Suppressor macrophage (primary cell): ENCODE measurements at places on chromosomes 6 and 20.

DNA sequence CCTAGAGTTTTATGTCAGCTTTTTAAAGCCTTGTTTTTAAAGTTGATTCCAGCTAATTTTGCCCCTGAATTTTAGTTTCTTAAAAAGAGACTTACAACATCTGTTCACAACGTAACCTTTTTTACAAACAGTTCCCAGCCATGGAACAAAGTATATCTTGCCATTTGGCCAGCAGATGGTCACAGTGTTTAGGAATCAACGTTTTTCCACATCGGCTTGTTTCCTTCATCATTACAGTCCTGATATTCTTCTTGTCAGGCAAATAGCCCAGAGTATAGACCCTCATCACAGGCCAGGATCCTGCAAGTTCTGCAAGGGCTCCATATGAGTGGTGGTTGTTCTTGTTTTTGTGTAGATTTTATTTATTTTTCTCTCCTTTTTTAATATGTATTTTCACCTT lies 341.7 kb upstream of the HTR1E start:
- DNase-seq, result no peak

DNA sequence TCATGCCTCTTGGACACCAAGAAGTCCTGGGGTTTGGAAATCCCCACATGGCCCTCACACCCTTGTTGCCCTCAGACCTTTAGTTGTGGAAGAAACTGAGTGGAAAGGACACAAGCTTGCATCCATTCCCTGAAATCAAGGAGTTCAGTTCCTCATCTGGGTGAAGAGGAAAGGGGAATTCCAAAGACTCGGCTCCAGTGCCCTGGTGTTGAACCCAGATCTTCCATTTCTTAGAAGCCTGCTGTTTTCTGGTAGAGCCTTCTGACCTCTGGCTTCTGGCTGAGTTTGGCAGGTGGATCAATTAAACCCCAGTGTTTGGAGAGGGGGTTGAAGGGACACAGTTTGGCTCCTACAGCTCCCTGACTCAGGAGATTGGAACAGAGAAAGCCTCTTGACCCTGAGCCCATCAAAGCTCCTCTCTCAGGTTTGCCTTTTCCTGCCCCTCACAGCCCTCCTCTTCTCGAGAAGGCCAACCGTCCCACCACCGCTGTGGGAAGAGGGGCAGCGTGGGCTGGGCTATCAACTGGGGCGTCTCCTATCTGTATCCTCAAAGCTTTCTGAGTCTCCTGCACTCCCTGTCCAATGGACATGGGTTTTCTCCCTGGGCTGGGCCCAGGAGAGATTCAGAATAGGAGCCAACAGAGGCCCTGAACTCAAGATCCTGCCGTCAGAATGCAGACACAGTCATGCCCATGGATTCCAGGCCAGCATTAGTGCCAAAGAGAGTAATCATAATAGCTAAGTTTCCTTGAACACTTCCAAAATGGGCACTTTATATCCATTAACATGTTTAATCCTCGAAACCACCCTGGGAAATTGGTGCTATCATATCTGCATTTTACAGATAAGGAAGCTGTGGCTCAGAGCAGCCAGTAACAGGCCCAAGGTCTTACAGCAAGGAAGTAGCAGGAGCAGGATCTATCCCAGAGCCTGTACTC lies 146.2 kb downstream of the VEGFA start:
- peak; percentile 70 for DNase-seq

DNA sequence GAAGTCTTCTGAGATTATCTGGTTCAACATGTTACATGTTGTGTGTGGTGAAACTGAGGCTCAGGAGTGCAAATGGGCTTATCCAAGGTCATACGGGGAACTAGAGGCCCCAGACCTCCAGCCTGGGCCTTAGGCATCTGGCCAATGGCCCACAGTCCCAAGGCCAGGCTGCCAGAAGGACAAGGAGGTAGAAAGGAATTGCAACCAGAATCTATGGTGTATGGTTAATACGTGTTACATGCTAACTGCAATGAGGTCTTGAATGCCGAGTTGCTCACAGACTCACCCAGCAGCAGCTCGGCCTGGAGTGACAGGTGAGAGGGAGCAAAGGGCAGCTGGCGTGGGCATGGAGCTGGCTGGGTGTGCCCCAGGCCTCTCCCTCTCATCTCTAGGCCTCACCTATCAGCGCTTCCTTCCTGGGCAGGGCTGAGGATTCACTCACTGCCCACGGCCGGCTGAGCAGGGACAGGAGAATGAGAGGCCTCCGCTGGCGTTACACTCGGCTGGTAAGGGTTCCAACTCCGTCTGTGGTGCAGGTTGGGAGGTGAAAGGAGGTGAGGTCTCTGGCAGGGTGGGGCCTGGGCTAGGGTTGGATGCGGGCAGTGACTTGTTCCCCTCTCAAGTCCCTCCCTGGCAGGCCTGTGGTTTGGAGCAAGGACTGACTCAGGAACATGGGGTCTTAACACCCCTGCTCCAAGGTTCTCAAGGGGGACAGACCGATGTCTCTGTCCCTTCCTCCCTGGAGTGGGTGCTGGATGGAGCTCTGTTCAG lies at the start of gene TLDC2:
Gene TLDC2 (plus strand): TSS at position 437 of the 771 bp plus-strand sequence. CDS start 37 bp downstream, at position 474.
- no peak for DNase-seq

DNA sequence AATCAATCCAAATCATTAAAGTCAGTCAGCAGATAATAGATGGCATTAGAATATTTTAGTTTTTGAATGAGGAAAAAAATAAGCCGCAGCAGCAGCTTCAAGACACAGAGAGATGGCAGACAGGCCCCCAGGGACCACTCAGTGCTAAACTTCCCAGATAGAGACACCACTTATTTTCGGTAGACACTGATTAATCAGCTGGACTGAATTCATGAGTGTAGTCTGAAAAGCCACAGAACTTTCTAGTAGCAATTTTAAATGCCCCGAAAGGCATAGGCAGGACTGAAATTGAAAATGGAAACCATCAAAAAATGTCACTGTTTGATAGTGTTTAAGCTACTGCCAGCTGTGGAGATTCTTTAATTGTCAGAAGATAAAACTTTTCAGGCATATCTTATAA lies 3.1 kb upstream of the CLDN20 start:
- DNase-seq, result no peak

GRCh38 chr6:133407320-133408100 lies 166.4 kb downstream of the EYA4 start:
- no peak for DNase-seq

DNA sequence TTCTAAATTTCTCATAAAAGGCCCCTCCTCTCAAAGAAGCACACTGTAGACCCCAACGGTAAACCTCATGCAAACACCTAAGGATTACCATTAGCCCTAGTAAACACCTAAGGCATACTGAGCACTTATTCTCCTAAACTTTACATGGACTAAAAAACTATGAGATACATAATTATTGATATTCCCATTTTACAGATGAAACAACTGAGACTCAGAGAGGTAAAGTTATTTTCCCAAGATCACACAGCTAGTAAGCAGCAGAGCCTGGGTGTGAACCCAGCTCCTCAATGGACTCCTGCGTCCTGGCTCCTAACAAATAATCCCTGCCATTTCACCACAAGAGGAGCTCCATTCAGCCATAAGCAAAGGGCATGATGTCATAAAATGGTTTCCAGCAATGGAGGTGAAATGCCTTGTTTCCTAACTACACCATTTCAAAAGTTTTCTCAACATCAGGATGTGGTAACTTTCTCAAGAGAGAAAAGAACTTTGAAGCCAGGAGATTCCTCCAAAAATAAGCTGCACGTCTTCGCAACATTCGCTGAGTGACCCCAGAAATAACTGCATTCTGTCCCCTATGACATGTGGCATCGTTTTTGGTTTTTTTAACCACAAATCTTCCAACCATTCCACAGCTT lies 4.1 kb downstream of the ATP9A start:
- no peak for DNase-seq

- DNase-seq, result peak; percentile 53
These were observed 118.9 kb downstream of the QKI start for GRCh38 chr6:163533443-163533842.

DNA sequence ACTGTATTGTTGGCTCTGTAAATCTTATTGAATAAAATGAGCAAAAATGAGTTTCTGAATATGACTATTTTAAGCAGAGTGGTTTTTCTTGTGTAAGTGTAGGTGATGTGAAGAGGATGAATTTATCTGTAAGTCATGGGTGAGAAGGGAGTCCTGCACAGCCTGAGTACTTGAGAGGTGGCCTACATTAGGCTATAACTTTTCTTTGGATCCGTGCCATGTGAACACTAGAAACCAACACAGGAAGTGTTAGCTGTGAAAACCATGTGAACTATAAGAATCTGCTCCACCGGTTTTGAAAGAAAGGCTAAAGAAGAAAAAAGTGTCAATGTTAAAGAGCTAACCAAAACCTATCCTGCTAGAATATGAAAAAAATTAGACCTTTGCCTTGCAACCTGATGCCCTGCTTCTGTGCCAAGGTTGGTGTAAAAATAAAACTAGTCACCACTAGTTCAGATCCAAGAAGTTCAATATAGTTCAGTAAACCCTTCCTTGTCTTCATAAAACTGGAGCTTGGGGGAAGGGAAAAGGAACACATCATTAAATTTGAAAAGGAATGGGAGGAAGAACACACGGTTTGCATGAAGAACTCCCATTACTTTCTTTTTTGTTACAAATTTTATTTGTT lies 21.3 kb downstream of the PLCB1 start:
- no peak for DNase-seq

GRCh38 chr6:128156321-128157111 lies 255.7 kb upstream of the THEMIS start:
- DNase-seq, result peak; percentile 19

DNA sequence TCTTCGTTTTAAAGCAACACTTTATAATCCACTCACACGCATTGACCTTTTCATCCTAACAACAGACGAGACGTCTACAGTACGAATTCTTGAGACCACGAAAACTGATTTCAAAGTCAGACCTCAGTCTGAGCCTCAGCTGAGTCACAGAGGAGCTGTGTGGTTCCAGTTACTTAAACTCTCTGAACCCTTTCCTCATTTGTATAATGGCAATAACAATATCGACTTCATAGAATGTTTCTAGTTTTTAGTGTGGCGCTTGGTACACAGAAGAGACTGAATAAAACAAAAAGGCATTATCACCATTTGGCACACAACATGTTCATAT lies 236.9 kb downstream of the ATXN1 start:
- DNase-seq, result no peak

GRCh38 chr20:33163856-33164762 lies 3.9 kb upstream of the BPIFA2 start:
- DNase-seq, result no peak

GRCh38 chr6:40972190-40972589 lies 66.8 kb downstream of the UNC5CL start:
- DNase-seq, result no peak

GRCh38 chr6:107629548-107630129 lies 139.7 kb downstream of the SOBP start:
- no peak for DNase-seq

DNA sequence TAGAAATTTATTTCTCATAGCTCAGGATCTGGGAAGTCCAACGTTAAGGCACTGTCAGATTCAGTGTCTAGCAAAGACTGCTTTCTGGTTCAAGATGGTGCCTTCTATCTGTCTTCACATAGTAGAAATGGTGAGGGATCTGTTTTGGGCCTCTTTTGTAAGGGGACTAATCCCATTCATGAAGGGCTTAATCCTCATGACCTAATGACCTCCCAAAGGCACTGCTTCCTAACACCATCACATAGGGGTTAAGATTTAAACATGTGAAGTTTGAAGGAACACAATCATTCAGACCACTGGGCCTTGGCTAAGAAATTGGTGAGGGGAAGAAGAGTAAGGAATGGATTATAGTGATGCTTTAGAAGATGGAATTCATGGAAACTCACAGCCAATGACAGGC lies 237.6 kb downstream of the PACRG start:
- no peak for DNase-seq

DNA sequence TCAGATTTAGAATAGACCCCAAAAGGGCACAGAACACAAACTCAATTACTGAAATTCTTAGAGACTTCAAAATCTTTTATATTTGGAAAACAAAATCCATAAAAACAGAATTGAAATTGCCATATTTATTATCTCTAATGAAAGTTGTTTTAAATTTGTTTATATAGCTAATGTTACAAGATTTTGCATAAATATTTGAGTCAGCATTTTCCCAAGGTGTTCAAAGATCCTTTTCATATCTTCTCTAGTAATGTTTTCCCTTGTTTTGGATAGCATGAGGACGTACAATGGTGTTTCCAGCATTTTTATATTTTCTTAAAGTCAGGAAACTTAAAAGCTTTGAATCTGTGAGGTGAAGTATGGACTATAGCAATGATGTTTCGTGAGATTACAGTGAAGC lies 235.2 kb upstream of the EPHA7 start:
- no peak for DNase-seq

DNA sequence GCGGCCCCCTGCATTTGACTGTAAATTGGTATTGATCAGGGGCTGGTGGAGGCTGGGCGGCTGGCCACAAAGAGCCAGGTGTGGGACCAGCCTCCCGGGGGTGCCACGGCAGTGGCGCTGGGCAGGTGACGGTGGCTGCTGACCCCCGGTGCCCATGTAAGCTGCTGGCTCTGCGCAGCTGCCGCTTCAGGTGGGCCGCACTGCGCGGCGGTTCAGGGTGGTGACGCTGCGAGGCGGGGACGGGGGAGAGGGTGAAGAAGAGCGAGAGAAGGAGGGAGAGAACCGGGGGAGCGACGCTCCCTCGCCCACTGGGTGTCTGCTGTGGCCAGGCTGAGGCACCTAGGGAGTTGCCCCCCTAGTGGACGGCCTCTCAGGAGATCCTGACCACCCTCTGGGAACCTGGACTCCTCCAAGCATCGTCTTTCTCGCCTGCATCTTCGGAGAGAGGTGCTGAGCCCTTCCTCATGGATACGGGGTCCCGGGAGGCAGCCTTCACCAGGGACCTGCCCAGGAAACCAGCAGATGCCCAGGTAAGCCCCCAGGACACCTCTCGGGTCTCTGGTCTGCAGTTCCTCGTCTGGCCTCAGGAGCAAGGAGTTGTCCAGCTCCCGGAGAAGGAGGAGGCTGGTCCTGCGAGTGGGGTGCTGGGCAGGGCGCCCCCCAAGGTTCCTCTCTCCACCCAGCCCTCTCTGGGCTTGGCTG lies 77.5 kb upstream of the GATA5 start:
- no peak for DNase-seq

GRCh38 chr6:25279748-25280343 lies 672 bp downstream of the CARMIL1 start:
- DNase-seq, result peak; percentile 4

- no peak for DNase-seq
These were observed 10.0 kb upstream of the SPO11 start for GRCh38 chr20:57319584-57319983.
